Glomerular endothelial cell (primary cell): ENCODE measurements at places on chromosomes 1 and 21. TPM values are rescaled to one million over a fixed set of nuclear protein-coding genes. Genes with fewer than 3 reads are reported as not detected.

Gene CR1
- total RNA-seq, result not detected in 2 replicates

DNA sequence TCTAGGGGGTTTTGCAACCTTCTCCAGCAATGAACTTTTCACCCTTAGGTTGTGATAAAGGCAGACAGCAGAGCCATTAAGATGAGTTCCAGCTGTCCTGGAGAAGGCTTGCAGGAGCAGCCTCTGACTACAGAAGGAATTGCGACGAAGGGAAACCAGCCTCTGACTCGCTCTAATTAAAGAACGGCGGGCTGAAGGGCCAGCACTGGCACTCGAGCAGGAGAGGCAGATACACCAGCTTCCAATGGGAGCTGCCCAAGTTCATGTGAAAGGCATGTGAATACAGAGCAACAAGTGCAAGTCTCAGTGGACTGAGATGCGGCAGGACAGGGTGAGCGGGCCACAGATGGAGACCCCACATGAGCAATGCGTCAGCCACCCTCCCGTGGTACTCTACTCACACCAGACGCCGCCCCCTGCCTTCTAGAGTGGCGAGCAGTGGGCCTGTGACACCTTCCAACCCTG, 15.7 kb downstream of the RCC2 start:
- DNase-seq, result no peak

DNA sequence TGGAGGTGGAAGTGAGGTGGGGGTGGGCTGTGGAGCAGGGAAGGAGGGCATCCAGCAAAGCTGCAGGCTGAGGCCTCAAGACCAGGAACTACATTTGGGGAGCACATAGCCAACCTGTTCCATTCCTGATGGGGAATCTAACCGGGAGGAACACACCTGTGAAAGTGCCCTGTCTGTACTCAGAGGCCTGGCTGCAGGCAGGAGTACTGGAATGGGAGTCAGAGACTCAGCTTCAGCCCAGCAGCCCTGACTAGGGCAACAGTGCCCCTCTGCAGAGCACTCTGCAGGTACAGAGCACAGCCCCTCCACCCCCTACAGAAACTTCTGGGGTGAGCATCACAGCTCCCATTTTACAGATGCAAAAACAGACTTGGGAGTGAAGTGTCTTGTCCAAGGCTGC, 126.4 kb downstream of the DMRTB1 start:
- no peak for DNase-seq

DNA sequence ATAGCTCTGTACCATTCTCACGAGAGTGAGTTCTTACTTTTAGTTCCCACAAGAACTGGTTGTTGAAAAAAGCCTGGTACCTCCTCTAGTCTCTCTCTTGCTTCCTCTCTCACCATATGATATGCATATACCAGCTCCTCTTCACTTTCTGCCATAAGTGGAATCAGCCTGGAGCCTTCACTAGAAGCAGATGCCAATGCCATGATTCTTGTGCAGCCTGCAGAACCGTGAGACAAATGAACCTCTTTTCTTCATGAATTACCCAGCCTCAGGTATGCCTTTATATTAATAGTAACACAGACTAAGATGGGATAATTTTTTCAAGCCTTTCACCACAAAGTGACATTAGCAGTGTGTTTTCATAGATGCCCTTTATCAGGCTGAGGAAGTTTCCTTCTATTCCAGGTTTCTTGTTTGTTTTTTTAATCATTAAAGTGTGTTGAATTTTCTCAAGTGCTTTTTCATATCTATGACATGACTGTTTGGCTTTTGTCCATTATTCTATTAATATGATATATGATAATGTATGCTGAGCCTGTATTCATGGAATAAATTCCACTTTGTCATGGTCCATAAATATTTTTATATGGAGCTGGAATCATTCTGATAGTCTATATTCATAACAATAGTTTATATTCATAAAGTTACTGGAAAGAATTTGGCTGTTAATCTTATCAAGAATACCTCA, 40.7 kb upstream of the C1orf185 start:
- DNase-seq, result no peak
